Lower lobe of right lung (tissue), 2 donors: ENCODE measurements at places on chromosomes 5 and 9.

- no peak for DNase-seq
Observed at GRCh38 chr5:126483156-126483555, 59.9 kb downstream of the GRAMD2B start.

GRCh38 chr5:173468821-173469251, 140.6 kb upstream of the STC2 start:
- DNase-seq, result no peak

DNA sequence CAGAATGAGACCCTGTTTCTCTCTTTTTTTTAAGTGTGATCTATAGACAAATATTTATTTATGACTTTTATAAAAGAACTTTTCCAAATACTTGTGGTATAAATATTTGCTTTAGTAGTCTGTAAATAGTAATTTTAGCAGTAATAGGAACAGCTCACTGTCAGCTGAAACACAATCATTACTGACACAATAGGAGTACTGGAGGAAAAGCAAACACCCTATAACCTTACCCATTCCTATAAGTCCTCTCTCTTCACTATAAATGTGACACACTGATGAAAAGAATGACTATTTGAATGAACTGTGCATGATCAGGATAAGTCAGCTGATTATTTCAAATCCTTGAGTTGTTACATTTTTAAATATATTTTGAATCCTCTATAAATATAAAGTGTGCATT, 72.4 kb downstream of the CDH12 start:
- DNase-seq, result no peak

- DNase-seq, result no peak
Observed at GRCh38 chr9:28805197-28805596, 1231.9 kb upstream of the C9orf72 start.

GRCh38 chr5:81417052-81417451, 23.1 kb upstream of the ACOT12 start:
- DNase-seq, result no peak

GRCh38 chr5:125357660-125358059, 611.2 kb upstream of the ZNF608 start:
- DNase-seq, result no peak

- DNase-seq, result peak; percentile 42
Observed at GRCh38 chr9:99660191-99660636, 161.5 kb upstream of the NR4A3 start.

- no peak for DNase-seq
Observed at GRCh38 chr9:98974106-98974505, 30.4 kb downstream of the COL15A1 start.

DNA sequence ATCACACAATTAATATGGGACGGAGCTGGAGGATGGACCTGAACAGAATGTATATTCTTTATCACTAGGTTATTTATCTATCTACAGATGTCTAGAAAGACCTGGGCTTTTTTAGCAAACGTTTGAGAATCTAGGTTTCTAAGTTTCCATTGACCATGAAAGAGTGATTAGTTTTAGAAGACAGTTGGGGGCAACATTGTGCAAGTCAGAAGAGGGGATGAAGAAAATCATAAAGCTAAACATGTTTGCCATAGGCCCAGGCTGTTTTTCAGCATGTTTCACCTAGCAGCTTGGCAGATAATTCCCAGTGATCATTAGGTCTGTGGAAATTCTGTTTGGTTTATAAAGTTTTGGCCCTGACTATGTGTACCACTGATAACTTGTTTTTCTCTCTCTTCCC, 44.1 kb upstream of the CDKN2B start:
- no peak for DNase-seq

GRCh38 chr5:135631391-135631790, 52.6 kb upstream of the CXCL14 start:
- no peak for DNase-seq

- DNase-seq, result no peak
Observed at GRCh38 chr5:119926301-119926700, 296.9 kb downstream of the FAM170A start.
